Tibial nerve (tissue), 4 donors: ENCODE measurements at places on chromosomes 11 and 22. TPM values are rescaled to one million over a fixed set of nuclear protein-coding genes. Genes with fewer than 3 reads are reported as not detected.

Gene OR9I1
- not detected for total RNA-seq

Gene UBTFL1
- not detected for total RNA-seq

Gene SCN2B
- 1.3 TPM for total RNA-seq

Gene CD3E
- 3.6 TPM for total RNA-seq

Gene CRYBB3
- not detected for total RNA-seq

Gene LMO2
- total RNA-seq, result 13.8 TPM

Gene APOL4
- 5.9 TPM for total RNA-seq

Gene NPAS4
- total RNA-seq, result not detected

Gene MS4A14
- 8.7 TPM for total RNA-seq

- no peak overlapping the region for H3K27ac ChIP-seq
- no peak for DNase-seq
- H3K4me1 ChIP-seq, result no peaks in the 10 kb centered on the region
- no peaks in the 10 kb centered on the region for H3K36me3 ChIP-seq
- H3K4me3 ChIP-seq, result no peak overlapping the region
Observed at GRCh38 chr11:4763096-4763495, 6.6 kb downstream of the OR51F1 start.

DNA sequence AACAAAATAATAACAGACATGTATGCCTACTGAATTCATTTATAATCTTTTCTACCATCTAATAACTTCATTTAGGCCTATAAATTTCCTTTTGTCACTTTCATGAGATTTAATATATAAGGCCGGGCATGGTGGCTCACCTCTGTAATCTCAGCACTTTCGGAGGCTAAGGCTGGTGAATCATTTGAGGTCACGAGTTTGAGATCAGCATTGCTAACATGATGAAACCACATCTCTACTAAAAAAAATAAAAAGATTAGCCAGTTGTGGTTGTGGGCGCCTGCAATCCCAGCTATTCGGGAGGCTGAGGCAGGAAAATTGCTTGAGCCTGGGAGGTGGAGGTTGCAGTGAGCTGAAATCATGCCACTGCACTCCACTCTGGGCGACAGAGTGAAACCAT, 14.2 kb upstream of the NTM start:
- no peak overlapping the region for H3K27ac ChIP-seq
- H3K4me3 ChIP-seq, result no peak overlapping the region
- no peaks in the 10 kb centered on the region for H3K4me1 ChIP-seq
- no peaks in the 10 kb centered on the region for H3K27me3 ChIP-seq

- H3K27me3 ChIP-seq, result no peaks in the 10 kb centered on the region
- no peak overlapping the region for H3K27ac ChIP-seq
- no peak for DNase-seq
- H3K4me3 ChIP-seq, result no peak overlapping the region
- H3K36me3 ChIP-seq, result no peaks in the 10 kb centered on the region
Observed at GRCh38 chr22:31130873-31131272, 8.1 kb downstream of the INPP5J start.

GRCh38 chr11:36738292-36738861, 140.3 kb upstream of the RAG2 start:
- DNase-seq, result no peak
- H3K4me1 ChIP-seq, result no peaks in the 10 kb centered on the region
- no peak overlapping the region for H3K4me3 ChIP-seq
- H3K27ac ChIP-seq, result no peak overlapping the region
- H3K27me3 ChIP-seq, result no peaks in the 10 kb centered on the region

DNA sequence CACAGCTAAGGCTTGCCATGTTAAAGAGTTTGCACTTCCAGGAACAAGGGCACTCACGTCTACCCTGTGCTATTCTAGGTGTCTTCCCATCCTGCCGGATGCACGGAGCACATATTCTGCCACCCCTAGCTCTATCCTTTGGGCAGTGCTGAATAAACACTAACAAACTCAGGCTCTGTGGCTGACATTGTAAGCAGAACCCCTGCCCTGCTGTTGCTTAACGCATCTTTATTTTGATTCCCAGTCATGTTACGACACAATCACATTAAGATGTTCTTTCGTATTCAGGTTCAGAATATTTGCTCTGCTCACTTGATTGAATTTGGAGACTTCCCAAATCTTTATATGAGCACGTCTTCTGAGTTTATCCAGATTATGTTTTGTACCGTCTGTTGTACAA, 3.7 kb upstream of the HDHD5 start:
- no peak overlapping the region for H3K27ac ChIP-seq
- no peaks in the 10 kb centered on the region for H3K27me3 ChIP-seq
- no peaks in the 10 kb centered on the region for H3K36me3 ChIP-seq
- H3K4me1 ChIP-seq, result peaks cover 14% of the 10 kb centered on the region

DNA sequence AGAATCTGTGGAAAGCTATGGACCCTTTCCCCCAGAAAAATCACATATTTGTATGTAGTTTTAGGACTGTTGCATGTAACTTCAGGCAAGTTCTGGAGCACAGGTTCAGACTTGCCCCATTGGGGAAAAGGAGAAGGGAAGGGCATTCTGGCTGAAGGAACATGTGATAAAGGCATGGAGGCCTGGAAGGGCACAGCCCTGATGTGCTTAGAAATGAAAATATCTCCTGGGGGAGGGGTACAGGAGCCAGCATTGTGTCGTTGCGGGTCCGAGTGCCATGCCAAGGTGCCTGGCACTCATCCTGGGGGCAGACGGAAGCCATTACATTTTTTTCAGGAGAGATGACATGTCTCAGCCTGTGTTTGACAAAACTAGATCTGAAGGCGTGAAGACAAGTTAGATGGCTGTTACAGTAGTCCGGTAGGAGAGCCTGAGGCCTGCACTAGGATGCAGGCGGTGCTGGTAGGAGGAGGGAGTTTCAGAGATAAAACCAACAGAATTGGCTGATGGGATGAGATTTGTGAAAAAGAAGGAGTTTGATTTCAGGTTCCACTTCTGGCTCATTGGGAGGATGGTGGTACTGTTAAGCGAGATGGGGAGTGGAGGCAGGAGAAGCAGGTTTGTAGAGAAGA, 96.9 kb downstream of the TEAD1 start:
- no peaks in the 10 kb centered on the region for H3K4me1 ChIP-seq
- peak overlapping the region; percentile 22 for H3K27ac ChIP-seq
- H3K4me3 ChIP-seq, result no peak overlapping the region

DNA sequence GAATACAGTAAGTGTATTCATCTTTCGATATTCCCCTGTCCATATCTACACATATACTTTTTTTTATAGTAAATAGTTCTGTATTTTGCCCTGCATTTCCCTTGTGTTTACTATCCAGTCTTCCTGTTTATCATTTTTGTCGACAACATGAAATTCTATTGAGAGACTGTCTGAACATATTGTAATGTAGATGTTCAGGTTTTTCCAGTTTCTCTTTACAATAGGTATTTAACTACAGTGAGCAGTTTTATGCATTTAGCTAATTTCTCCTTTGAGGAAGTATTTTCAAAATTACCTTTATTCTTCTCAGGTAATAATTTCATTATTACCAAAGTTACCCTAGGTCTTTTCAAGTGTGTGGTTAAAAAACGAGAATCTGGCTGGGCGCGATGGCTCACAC, 16.7 kb downstream of the PIK3IP1 start:
- H3K36me3 ChIP-seq, result no peaks in the 10 kb centered on the region
- H3K4me1 ChIP-seq, result no peaks in the 10 kb centered on the region
- no peak for DNase-seq
- H3K27me3 ChIP-seq, result no peaks in the 10 kb centered on the region
- no peak overlapping the region for H3K4me3 ChIP-seq

DNA sequence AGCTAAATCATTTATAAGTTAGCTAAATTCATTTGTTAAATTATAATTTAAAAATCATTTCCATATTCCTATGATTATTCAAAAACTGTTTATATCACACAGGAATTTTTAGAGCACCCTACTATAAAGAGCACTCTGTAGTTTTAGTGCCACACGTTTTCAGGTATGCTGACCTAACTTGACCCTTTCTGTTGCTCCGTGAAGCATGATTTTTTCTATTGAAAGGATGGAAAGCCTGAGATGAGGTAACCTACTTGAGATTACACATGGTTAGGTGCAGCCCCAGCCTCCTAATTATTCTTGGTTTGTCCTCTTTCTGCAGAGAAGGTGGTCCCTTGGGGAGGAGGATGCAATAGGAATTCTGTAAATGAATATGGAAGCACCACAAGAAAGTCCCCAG, 72.6 kb downstream of the PPFIBP2 start:
- no peak overlapping the region for H3K27ac ChIP-seq
- H3K4me1 ChIP-seq, result peaks cover 34% of the 10 kb centered on the region
- no peaks in the 10 kb centered on the region for H3K36me3 ChIP-seq
- H3K4me3 ChIP-seq, result no peak overlapping the region

- no peak overlapping the region for H3K27ac ChIP-seq
- H3K4me3 ChIP-seq, result no peak overlapping the region
- H3K27me3 ChIP-seq, result no peaks in the 10 kb centered on the region
- no peak for DNase-seq
- H3K36me3 ChIP-seq, result peaks cover 12% of the 10 kb centered on the region
Observed at GRCh38 chr11:116857316-116857715, 19.9 kb upstream of the APOA1 start.

- H3K36me3 ChIP-seq, result peaks cover 5% of the 10 kb centered on the region
- no peak for DNase-seq
- no peak overlapping the region for H3K27ac ChIP-seq
- H3K27me3 ChIP-seq, result no peaks in the 10 kb centered on the region
- H3K4me3 ChIP-seq, result no peak overlapping the region
Observed at GRCh38 chr11:122910775-122911174, 28.2 kb downstream of the JHY start.

GRCh38 chr11:118168751-118169150, 7.7 kb downstream of the SCN2B start:
- no peak overlapping the region for H3K27ac ChIP-seq
- no peaks in the 10 kb centered on the region for H3K27me3 ChIP-seq
- peaks cover 5% of the 10 kb centered on the region for H3K36me3 ChIP-seq
- no peak overlapping the region for H3K4me3 ChIP-seq

DNA sequence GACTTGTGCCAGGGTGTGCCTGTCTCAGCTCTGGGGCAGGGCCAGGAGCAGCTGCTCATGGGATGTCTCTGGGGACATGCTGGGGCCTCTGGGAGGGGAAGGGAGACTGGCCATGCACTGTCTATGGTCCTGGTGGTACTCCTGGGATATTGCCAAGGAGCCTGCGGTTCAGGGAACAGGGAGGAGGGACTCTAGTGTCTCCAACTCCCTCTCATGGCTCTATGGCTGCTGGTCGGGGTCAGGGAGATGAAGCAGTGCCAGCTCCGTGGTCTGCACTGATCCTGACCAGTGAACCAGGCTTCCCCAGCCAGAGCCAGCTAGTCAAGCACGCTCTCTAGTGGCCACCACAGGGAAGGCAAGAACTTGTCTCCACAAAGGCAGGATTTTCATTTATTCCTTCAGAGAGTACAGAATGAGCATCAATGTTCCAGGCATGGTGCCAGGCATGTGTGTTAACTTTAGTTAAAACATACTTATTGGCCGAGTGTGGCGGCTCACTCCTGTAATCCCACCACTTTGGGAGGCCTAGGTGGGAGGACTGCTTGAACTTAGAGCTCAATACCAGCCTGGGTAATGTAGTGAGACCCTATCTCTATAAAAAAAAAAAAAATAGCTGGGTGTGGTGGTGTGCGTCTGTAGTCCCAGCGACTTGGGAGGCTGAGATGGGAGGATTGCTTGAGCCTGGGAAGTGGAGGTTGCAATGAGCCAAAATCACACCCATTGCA, 2.5 kb upstream of the BEST1 start:
- H3K27me3 ChIP-seq, result no peaks in the 10 kb centered on the region
- H3K27ac ChIP-seq, result peak overlapping the region; percentile 92
- peak; percentile 99 for DNase-seq
- H3K4me1 ChIP-seq, result no peaks in the 10 kb centered on the region

- no peak overlapping the region for H3K4me3 ChIP-seq
- no peaks in the 10 kb centered on the region for H3K27me3 ChIP-seq
- peaks cover 9% of the 10 kb centered on the region for H3K4me1 ChIP-seq
Observed at GRCh38 chr11:75188671-75189070, 37.8 kb downstream of the SLCO2B1 start.

- no peaks in the 10 kb centered on the region for H3K27me3 ChIP-seq
- DNase-seq, result no peak
- H3K36me3 ChIP-seq, result no peaks in the 10 kb centered on the region
- no peaks in the 10 kb centered on the region for H3K4me1 ChIP-seq
- no peak overlapping the region for H3K4me3 ChIP-seq
Observed at GRCh38 chr11:106187860-106188456, 110.5 kb downstream of the AASDHPPT start.

DNA sequence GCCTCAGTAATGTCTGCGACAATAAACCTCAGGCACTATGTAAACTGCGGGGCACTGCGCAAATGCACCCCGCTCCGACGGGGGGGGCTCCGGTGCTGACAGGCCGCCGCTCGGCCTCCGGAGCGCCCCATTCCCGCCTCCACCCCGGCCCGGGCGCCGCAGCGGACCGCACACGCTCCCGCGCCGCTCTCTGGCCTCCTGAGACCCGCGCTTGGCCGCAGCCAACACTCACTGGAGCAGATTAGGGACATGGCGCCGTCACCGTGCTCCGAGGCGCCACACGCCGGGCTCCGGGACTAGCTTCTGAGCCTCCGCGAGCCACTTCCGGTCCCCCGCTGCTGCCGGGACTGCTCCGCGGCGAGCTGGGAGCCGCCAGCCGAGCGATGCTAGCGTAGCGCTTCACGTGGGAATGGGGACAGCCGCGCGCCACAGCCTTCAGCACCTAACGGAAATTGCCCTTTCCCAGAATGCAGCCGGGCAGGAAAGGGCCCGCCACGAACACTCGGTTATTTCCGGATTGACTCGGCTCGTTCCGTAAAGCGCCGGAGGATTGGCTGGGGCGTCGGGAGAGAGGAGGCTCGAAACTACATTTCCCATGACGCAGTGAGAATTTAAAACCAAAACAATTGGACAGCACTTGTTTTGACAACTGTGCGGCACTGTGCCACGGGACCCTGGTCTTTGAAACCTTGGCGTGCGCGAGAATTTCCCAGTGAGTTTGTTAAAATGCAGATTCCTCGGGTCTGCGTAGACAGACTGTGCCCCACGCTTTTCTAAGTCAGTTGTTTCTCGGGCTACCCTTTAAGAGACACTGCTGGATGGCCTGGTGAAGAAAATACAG, at the start of gene PRPF19:
Gene PRPF19 (minus strand): TSS at position 454 of the 841 bp plus-strand sequence. CDS start 203 bp downstream, at position 251.
- peak; percentile 95 for DNase-seq
- no peaks in the 10 kb centered on the region for H3K27me3 ChIP-seq
- H3K36me3 ChIP-seq, result no peaks in the 10 kb centered on the region
- peak within 1 kb of the TSS; percentile 82 for H3K4me3 ChIP-seq
- peaks cover 39% of the 10 kb centered on the region for H3K4me1 ChIP-seq
- H3K27ac ChIP-seq, result peak within 1 kb of the TSS; percentile 94

- no peak overlapping the region for H3K27ac ChIP-seq
- no peak for DNase-seq
- H3K27me3 ChIP-seq, result no peaks in the 10 kb centered on the region
- H3K4me1 ChIP-seq, result no peaks in the 10 kb centered on the region
- no peak overlapping the region for H3K4me3 ChIP-seq
Observed at GRCh38 chr11:117375960-117376359, 48.3 kb downstream of the CEP164 start.

DNA sequence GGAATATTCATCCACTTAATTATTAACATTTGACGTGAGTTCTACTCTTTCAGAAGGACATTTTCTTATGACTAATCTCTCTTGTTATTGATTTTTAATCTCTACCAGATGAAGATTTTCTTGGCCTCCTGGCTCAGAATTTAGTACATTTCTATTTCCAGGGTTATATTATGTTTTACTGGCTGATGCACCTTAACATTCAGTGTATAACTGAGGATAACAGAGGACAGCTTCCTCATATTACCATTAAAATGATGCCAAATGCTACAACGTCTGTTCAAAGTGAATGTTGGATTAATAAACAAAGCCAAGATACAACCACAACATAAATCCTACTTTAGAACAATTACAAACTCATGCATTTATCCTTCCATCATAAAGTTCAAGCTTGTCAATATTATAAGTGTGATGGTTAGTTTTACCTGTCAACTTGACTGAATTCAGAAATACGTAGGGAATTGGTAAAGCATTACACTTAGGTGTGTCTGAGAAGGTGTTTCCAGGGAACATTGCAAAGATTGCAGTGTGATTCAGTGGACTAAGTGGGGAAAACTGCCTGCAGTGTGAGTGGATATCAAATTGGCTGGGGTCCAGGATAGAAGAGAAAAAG, 485.2 kb downstream of the LRRC4C start:
- no peaks in the 10 kb centered on the region for H3K4me1 ChIP-seq
- DNase-seq, result no peak
- H3K27ac ChIP-seq, result no peak overlapping the region
- H3K27me3 ChIP-seq, result no peaks in the 10 kb centered on the region
